ENCODE measurements at places on chromosomes 2 and 18.
A peak's percentile ranks its signal among the peaks of the same experiment; 100 is the strongest.

- peak; percentile 91 for DNase-seq
Measured at GRCh38 chr2:112542123-112542983, at the start of gene POLR1B. POLR1B (plus strand) TSS chr2:112542465; CDS start chr2:112542495, 30 bp downstream.

GRCh38 chr2:20156836-20157192 lies 68.1 kb downstream of the SDC1 start:
- no peak for DNase-seq

DNA sequence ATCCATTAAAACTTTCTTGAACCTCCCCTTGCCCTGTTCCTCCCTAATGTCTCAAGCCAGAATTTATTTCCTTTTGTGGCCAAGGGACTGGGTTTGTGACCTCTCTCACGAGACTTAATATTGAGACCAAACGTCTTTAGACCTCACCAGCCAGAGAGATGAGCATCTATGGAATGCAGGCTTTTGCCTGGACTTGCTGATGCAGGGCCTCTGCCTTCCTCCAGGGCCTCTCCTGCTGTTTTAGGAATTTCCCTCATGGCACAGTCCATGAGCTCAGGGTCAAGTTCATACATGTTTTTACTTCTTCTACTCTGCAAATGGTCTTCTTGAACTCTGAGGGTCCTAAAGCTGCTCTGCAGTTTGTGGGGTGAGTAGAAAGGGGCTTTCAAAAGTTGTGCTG lies 22.3 kb downstream of the IL1B start:
- no peak for DNase-seq

DNA sequence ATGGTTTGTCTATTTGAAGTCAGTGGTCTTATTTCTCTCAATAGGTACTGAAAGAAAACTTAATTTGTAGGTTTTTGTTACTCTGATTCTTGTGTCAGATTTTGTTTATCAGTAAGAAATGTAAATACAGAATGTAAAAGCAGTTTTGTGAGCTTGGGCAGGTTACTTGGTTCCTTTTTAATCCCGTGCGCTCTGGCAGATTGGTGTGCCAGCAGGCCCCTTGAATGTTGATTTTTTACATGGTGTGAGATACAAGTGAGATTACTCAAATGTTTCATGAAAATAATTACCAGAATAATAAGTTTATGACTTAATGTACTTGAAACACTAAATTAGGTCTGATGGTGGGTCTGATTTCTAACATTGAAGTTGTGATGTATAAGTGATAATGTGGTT lies 13.4 kb downstream of the HNRNPA3 start:
- no peak for DNase-seq

DNA sequence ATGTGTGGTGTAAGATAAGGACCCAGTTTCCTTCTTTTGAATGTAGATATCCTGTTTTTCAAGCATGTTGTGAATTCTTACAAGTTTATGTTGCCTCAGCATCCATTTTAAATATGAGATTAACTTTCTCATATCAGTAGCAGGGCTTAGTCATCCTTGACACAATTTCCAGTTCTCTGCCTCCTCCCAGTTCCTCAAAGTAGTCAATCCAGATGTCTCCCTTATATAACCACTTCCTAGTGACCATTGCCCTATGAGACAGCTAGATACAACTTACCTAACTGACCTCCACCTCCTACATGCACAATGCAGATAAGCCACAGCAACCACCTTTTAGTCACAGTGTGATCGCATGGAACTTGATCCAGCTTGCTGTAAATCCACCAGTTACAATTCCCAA lies 269.2 kb upstream of the ZNF521 start:
- DNase-seq, result no peak

GRCh38 chr2:28047681-28048080 lies 157.2 kb downstream of the BABAM2 start:
- DNase-seq, result no peak

GRCh38 chr2:126658905-126659561 lies 3.1 kb downstream of the GYPC start:
- no peak for DNase-seq

- DNase-seq, result peak; percentile 85
Measured at GRCh38 chr2:181457121-181457740, at the start of gene ITGA4. ITGA4 (plus strand) TSS chr2:181457386; CDS start chr2:181457655, 269 bp downstream.

- peak; percentile 87 for DNase-seq
Measured at GRCh38 chr2:219277703-219278654, 1.2 kb upstream of the DNAJB2 start.

DNA sequence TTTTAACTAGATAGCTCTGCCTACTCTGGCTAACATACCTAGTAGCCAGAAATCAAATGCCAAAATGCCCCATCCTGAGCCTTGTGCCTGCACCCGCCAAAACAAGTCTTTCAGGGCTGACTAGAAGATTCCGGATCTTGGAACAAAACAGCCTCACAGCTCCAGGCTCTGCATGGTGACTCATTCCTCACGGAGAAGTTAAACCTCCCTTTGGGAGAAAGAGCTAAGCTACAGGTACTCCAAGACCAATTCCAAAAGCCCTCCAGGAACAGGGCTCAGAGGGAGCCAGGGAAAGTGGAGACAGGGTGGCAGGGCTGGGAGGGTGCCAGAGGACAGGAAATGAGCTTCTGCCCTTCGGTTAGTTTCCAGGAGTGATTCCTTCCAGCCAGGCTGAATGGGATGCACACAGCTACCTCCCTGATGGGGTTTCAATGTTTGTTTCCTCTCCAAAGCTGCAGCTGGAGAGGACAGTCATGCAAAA lies 295.6 kb downstream of the TNS1 start:
- no peak for DNase-seq

GRCh38 chr2:16653799-16654198 lies 11.8 kb downstream of the CYRIA start:
- DNase-seq, result no peak

GRCh38 chr2:184256611-184257010 lies 341.7 kb upstream of the ZNF804A start:
- no peak for DNase-seq

- DNase-seq, result peak; percentile 78
Measured at GRCh38 chr2:48471048-48471474, 58.9 kb upstream of the STON1 start.

- no peak for DNase-seq
Measured at GRCh38 chr18:13394801-13395200, 176.2 kb downstream of the LDLRAD4 start.

DNA sequence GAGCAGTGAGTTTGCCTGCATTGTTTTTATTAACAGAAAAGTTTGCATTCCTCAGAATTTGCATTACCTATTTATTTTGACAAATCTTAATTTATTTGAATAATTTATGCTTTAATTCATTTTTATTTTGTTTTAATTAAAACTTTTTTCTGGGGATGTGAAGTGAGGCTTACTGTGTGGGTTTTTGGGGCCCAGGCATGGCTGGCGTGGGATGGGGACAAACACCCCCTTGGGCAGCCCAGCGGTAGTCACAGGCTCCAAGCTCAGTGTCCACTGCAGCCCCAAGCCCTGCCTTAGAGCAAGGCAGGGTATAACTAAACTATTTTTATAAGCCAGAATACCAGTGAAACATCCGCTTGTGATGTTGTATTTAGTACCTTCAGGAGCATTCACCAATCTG lies 95.7 kb upstream of the PXDN start:
- DNase-seq, result no peak

DNA sequence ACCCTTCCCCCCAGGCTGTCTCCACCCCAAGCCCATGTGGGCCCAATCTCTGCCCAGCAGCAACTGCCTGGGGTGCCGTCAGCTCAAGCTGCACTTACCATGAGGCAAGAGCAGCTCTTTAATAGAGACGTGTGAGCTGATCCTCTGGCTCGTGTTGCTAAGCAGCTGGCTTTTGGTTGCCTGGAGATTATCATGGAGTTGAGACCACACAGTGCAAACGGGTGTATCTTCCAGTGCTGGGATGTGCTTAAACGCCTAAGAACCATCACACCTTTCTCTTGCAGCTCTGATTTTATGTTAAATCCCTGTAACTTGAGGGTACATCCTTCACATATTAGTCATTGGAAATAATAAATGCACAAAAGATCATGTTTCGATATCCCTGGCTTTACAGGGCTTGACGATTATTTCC lies 271.1 kb downstream of the PRKCE start:
- DNase-seq, result peak; percentile 95

GRCh38 chr2:105126336-105126735 lies 88.5 kb downstream of the MRPS9 start:
- DNase-seq, result no peak

- DNase-seq, result no peak
Measured at GRCh38 chr2:237500681-237501424, 13.8 kb downstream of the MLPH start.

- DNase-seq, result peak; percentile 73
Measured at GRCh38 chr2:21042958-21043743, 722 bp downstream of the APOB start.

DNA sequence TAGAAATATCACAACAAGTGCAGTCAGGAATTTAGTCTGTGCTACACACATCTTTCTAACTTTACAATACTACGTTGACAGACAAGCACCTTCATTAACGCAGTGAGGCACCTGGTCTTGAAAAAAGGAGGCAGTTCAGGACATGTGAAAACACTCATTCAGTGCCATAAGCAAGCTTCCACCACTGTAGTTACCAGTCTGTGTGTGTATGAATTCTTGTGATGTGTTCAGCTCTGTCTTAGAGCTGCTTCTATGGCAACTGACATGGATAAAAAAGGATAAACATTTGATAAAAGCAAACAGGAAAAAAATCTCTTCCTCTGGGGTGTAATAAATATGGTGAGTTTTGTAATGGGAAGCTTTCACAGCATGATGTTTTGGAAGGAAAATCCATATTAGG lies 623.8 kb upstream of the NXPH2 start:
- no peak for DNase-seq

DNA sequence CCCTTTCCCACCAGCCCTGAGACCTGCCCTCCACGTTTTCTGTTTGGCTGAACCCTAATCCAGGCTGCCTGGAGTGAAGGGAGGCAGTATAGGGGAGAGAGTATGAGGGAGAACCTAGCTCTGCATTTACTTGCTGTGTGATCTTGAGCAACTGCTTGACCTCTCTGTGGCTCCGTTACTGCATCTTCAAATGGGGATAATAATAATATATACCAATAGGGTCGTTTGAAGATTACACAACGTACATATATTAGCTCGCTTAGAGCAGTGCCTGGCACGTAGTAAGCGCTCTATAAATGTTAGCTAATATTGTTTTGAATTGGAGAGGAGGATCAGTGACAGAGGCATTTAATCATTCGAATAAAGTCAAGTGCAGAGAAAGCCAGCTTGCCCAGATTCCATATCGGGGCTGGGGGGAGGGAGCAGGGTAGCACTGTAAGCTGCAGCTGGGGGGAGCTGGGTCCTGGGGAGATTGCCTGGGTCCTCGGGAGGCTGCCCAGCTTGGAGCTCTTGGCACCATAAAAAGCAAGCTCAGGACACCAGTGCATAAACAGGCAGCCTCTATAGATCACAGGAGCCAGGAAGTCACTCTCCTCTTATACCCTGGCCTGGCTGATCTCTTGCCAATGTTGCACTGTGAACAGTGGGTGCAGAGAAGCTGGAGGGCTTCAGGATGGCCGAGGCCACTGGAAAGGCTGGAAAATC lies 19.1 kb downstream of the KCNK3 start:
- no peak for DNase-seq

- DNase-seq, result no peak
Measured at GRCh38 chr2:109195193-109196045, 66.4 kb downstream of the SH3RF3 start.

GRCh38 chr18:44119607-44120006 lies 561.1 kb upstream of the SETBP1 start:
- no peak for DNase-seq

DNA sequence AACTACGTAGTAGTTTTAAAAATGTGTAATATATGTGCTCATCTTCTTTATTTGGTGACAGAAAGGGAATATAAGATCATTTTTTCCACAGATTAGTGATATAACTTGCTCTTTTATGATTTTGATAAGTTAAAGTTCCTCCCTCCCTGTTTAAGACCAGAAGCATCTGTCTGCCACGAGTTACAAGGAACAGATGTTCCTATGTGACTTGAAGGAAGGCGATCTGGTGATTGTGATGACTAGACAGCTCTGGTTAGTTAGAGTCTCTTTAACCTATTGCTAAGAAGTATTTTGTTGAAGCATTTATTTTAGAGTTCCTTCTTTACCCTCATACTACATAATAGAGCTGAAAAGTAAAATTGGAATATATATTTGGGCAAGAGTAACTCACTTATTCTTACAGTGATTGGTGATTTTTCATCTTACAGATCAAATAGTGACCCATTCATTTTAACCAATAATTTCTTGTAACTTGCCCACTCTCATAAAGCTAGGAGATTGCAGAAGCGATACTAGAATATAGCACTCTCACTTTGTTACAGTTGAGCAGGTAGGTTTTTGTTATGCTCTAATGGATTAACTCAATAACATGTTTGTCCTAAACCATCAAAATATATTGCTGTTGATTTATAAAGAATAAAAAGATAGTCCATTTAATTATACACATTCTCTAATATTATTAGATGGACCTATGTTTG lies 218.7 kb downstream of the SLC4A10 start:
- DNase-seq, result peak; percentile 42

GRCh38 chr2:144681389-144681788 lies 161.5 kb upstream of the ZEB2 start:
- no peak for DNase-seq

DNA sequence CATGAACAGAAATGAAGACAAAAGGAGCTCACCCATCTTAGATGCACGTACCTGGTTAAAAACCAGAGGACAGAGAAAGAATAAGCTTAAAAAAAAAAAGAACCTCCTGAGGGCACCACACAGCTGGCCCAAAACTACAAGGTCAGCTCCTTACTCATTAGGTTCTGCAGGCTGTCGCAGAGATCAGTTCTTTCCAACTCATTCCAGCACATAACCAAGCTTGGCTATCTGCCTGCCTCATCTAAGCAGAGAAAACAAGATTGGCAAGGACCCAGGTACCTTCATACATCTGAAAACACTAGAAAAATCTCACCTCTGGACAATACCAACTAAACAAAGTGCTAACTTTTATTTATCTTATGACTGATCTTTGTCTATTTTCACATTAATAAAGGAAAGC lies 89.9 kb downstream of the NOL10 start:
- no peak for DNase-seq

- no peak for DNase-seq
Measured at GRCh38 chr2:10947005-10947440, 35.3 kb downstream of the KCNF1 start.

- no peak for DNase-seq
Measured at GRCh38 chr2:151189125-151189524, 72.5 kb downstream of the RBM43 start.

DNA sequence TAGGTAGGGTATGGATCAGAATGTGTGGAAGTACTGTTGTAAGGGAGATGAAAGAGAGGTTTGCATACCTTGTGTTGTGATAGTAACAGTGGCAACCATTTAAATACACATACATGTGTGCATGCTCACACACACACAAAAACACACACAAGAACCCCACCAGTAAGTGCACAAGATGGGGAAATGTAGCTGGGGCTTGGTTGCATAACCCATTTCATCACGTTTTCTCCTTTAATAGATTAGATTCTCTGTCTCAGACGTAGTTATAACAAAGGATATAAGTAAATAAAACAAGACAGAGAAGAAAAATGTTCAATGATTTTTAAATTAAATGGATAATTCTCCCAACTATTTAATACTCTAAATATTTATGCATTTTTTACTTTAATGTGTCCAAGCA lies 13.4 kb downstream of the ARHGAP15 start:
- DNase-seq, result no peak

GRCh38 chr2:134392442-134393074 lies 138.7 kb downstream of the MGAT5 start:
- peak; percentile 66 for DNase-seq
